ENCODE measurements at places on chromosomes 16 and 17.

DNA sequence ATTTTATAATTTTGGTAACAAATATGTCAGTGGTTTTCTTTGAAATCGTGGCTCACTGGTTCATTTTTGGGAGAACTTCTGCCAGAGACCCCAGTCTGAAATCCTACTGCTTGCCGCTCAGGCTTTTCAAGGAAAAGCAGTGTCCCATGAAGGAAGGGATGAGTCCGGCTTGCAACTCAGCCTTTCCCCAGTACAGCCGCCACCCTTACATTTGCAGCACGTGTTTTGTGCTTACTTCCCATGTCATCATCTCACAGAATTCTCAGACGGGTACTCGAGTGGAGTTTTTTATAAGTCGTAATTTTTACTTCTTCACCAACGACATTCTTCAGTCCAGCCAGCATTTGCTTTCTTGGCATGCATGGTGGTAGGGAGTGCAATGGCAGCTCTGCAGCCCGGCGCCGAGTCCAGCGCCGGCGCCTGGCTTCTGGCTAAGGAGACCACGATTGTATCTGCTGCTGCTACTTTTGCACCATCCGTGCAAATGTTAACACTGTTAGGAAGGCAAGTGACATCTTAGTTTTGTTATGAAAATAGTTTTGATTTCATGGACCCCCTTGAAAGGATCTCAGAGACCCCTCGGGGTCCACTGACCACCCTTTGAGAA lies 111.0 kb downstream of the AMFR start:
- DNase-seq, result no peak

GRCh38 chr16:79093554-79093967 lies 507.0 kb downstream of the MAF start:
- peak; percentile 83 for DNase-seq

- DNase-seq, result no peak
These were observed at the start of gene CCL22 for GRCh38 chr16:57358527-57359095. CCL22 (plus strand) TSS chr16:57358783; CDS start chr16:57358817, 34 bp downstream.

DNA sequence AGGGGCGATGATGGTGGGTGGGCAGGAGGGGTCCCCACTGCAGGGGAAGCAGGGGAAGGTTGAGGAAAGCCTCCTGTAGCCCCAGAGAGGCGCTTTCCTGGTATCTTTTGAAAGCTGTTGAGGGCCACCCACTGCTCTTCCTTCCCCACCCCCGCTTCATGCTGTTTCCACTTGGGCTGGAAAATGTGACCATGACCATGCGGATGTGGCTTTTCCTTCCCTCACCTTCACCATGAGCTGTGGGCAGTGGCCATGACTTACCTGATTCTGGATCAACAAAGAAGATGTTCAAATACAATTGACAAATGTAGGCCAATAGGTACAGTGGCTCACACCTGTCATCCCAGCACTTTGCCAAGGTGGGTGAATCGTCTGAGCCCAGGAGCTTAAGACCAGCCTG lies 13.8 kb downstream of the MVP start:
- DNase-seq, result no peak

GRCh38 chr16:51231702-51232101 lies 80.6 kb upstream of the SALL1 start:
- DNase-seq, result no peak

GRCh38 chr17:77497578-77497934 lies 356.8 kb downstream of the SEC14L1 start:
- DNase-seq, result no peak

GRCh38 chr16:53944025-53944424 lies 240.1 kb downstream of the FTO start:
- DNase-seq, result no peak

Data from hematopoietic multipotent progenitor cell treated with erythropoietin and hydrocortisone succinate and interleukin-3 and kit ligand, for 6 days (in vitro differentiated cells).